Activated B cell treated with CpG ODN at 0.5 μM for 24 hours (primary cell): ENCODE measurements at places on chromosomes 6 and 20. TPM values are rescaled to one million over a fixed set of nuclear protein-coding genes. Genes with fewer than 3 reads are reported as not detected.

DNA sequence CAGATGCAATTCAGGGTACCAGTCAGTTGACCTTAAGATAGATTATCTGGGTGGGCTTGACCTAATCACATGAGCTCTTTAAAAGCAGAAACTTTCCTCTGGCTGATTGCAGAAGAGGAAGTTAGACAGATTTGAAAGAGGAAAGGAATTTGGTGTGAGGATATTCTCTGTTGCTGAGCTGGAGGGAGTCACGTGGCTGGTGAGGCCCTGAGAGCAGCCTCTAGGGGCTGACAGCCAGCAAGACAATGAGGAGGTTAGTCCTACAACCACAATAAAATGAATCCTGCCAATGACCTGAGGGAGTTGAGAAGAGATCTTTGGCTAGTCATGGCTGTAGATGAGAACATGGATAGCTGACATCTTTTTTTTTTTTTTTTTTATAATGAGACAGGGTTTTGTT, 87.0 kb upstream of the B3GAT2 start:
- DNase-seq: no peak

DNA sequence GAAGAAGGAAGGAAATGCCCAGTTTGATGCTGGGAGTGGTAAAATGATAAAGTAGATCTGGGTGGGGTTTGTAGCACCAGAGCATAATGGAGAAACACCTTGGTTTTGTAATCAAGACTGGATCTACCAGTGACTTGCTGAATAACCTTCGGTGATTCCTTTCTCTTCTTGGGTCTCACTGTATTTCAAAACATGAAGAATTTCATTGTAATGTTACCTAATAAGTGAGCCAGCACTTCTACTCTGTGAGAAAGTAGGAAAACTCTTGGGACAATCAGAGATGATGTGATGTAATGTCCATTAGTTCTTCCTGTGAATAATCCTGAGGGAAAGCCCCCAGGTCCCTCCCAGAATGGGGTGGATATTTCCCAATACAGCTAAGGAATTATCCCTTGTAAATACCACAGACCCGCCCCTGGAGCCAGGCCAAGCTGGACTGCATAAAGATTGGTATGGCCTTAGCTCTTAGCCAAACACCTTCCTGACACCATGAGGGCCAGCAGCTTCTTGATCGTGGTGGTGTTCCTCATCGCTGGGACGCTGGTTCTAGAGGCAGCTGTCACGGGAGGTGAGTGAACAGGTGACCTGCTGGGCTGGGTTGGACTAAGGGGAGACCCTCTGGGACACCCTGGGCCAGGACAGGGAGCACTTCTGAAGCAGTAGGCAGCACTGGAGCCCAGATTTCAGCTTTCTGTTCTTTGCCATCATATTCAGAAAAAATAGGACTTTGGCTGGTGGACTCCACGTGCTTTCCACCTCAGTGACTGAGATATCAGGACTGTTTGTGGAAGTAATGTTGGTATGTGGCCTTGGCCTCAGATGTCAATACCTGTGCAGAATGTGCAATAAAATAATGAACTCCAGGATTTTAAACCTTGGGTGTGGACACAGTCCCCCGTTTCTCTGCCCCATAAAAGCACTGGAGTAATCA, at the start of gene PI3:
TSS of gene PI3 (plus strand) at position 469 of the 931 bp plus-strand sequence. CDS start at position 490, 21 bp downstream.
- no peak for DNase-seq

The WFDC5 gene
- not detected in 2 replicates for total RNA-seq

The MAPK13 gene
- total RNA-seq: 20.1 and 22.7 TPM in 2 replicates
